Stimulated activated CD4-positive, alpha-beta T cell treated with anti-CD3 and anti-CD28 coated beads, Interleukin-12 subunit alpha, Interleukin-12 subunit beta, amount 100 ng/mL, for 4 hours (primary cell): ENCODE measurements at places on chromosomes 3 and 15.

GRCh38 chr3:71171247-71171646 is 412.3 kb downstream of the FOXP1 start:
- no peak for DNase-seq

DNA sequence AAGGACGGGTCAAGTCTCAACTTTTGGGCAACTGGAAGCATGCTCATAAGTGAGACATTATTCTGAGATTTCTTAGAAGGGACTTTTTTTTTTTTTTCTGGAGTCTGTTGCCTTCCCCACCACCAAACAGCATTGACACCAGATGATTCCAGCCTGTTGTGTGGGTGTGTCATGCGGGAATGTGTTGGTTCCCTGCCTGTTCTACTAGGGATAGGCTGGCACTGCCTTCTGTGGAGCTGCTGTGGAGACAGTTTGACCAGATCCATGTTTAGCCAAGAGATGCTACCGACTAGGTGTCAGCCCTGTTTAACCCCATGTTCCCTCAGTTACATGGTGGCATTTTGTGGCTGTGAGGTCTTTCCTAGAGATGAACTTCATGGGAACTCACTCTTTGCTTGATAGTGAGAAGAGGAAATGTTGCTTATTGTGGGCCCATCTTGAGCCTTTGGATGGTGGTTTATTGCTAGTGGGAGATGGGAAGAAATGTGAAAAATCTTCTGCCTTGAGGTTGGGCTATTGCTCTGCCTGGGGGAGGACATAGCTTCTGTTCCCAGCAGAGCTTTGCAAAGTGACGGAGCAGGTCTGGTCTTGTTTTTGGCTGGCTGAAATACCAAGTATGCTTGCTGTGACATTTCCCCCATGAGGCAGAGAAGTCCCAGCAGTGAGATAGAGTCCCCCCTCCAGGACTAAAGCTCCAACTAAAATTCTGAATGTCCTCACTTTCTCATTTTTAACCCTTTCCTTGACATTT is 31.3 kb downstream of the TRAK1 start:
- DNase-seq, result no peak

- DNase-seq, result no peak
Observed at GRCh38 chr3:24365168-24365567, 129.5 kb downstream of the THRB start.

GRCh38 chr3:123745184-123745855 is 138.8 kb downstream of the MYLK start:
- DNase-seq, result no peak

DNA sequence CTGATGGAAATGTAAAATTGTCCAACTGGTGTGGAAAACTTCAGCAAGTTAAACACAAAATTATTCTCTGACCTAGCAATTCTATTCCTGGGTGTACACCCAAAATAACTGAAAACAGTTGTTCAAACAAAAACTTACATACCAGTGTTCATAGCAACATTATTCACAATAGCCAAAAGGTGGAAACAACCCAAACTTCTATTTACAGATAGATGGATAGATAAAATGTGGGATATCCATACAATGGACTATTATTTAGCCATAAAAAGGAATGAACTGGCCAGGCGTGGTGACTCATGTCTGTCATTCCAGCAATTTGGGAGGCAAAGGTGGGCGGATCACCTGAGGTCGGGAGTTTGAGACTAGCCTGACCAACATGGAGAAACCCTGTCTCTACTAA is 6.9 kb upstream of the VWA5B2 start:
- no peak for DNase-seq

GRCh38 chr3:196120291-196120951 is 38.5 kb upstream of the TFRC start:
- no peak for DNase-seq

- DNase-seq, result no peak
Observed at GRCh38 chr3:5505163-5505562, 317.7 kb downstream of the EDEM1 start.

- DNase-seq, result no peak
Observed at GRCh38 chr3:124601190-124601589, 129.1 kb upstream of the UMPS start.

DNA sequence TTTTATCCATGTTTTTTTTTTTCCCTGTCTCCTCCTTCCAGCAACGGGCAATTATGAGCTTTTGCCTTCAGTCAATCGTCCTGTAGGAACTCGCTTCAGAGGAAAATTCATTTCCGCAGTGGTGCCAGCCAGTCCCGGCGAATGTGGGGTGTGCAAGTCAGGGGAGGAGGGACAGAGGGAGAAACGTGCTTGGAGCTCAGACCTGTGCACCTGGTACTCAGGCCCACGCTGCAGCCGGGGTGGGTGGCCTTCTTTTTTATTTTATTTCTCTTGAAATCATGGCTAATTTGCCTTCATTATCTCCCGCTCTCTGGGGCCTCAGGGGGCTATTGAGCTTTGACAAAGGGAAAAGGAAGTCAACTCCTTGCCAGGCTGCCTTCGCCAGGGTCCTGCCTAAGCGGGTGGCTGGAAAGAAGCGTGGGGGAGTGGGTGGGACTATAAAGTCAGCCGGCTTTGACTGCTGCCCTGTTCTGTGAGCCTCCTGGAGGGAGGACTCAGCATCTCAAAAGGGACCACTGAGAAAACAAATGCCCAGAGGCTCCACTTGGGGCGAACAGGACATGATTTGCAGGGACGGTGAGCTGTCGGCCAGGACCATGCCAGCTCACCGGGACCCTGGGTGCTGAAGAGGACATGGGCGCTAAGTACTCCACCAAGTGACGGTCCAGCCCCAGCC is 5.5 kb downstream of the GRIP2 start:
- no peak for DNase-seq

DNA sequence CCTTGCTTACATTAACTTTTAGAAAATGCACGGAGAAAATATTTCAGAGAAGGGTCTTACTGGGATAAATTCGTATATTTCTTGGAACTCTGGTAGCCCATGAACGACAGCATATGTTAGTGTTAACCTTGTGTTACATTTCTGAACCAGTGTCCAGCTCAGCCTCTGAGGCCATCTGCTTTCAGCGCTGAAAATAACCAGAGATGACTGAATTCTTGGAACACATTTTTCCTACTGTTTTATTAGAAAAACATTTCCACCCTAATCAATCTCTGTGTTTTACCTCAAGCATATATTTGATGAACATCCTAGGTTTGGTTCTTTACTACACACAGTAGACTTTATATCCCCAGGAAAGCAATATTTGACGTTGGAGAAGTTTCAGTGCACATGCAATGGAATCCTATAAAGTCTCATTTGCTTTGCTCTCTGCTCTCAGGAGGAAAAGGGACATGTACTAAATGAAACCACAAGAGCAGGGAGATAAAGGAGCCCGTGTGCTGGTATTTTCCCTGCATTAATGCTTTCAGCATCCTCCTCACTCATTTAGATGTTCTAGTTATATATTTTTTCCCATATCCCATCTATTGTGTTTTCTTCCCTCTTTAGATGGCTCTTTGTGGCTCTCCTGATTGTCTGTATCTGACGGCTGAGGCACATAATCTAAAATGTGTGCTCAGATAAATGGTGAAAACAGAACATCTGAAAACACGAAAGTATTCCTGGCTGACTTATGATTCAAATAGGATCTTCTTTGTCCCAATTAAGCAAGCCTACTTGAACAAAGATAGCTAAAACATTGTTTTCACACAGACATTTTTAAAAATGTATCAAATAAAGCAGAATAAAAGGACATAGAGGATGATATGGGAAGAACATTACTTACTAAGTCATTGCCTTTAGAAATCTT is 151.7 kb upstream of the KCNMB2 start:
- no peak for DNase-seq

- peak; percentile 69 for DNase-seq
Observed at GRCh38 chr3:13420045-13420830, at the start of gene NUP210. Gene NUP210 (minus strand): TSS chr3:13420322. CDS start chr3:13420226, 96 bp downstream.

GRCh38 chr3:178117641-178118040 is 418.6 kb upstream of the KCNMB2 start:
- no peak for DNase-seq

DNA sequence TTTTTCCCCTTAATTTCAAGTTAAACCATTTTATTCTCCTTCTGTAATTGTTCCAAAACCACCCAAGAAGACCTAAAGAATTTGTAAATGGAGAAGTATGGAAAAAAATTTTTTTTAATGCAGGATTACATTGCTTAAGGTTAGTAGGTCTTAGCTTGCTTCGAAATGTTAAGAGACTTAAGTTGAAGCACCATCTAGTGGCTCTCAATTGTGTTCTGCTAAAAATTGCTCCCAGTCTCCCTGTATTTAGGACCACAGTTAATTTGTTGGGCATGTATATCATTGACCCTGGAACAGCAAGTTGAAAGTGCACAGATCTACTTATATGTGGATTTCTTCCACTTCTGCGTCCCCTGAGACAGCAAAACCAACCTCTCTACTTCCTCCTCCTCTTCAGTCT is 32.4 kb downstream of the CD200R1L start:
- no peak for DNase-seq

DNA sequence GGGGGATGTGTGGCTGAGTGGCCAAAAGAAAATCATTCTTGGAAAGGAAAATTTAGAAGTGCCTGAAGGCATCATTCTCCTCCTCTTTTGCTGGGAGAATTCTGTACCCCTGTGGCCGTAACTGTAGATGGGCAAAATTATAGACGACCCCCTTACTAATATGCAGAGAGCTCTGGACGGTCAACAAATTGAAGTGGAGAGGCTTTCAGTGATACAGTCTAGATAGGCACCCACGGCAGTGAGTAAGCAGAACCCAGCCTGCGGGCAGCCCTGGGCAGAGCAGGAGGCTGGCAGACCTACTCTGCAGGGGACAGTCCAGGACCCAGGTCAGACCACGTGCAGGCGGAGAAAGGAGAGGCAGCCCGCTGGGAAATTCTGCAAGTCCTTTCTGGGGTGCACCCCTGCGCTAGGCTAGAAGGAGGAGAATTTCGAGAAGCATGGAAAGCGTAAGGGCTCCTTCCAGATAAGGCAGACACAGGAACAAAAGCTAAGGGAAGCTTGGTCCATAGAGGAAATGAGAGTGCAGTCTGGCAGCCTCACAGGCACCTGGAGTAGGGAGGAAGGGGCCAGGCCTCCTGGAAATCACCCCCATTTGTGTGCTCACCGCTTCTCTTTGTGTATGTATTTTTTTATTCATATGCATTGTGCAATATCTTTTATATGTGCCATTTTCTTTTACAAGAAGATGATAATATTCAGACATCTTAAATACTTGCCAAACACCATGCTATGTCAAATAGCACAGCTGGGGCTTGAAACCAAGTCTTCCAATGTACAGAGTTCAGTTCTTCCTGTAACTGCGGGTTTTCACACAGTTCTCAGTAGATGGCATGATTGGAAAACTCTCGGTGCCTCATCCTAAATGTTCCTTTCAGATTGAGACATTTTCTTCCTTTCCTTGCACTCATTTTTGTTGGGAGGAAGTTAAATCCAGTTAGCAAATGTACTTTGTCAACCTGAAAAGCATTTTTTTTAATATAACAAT is 40.2 kb downstream of the LRRK1 start:
- no peak for DNase-seq

DNA sequence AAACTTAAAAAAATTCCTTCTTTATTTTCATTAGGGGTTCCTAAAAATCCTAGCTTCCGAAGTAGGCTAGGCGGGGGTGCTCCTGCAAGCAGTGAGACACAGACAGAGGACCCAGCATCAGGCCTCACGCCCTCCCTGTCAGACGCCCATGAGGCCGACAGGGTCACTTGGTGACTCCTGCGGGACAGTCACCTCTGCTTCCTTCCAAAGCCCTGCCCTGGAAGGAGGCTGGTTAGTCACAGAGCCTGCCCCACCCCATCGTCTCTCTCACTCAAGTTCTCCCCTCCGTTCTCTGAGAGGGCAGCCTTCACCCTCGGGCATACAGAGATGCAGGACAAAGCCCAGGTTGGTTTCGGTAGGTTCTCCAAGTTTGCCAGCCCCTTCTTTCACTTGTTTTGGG is 38.6 kb downstream of the EHD4 start:
- no peak for DNase-seq

- DNase-seq, result no peak
Observed at GRCh38 chr3:73801444-73801843, 176.7 kb upstream of the PDZRN3 start.

GRCh38 chr3:183884097-183884426 is 618 bp downstream of the PARL start:
- no peak for DNase-seq

GRCh38 chr3:8489278-8489792 is 12.3 kb upstream of the LMCD1 start:
- no peak for DNase-seq

GRCh38 chr15:88447741-88448140 is 19.4 kb downstream of the MRPL46 start:
- no peak for DNase-seq

GRCh38 chr3:57555306-57555705 is 768 bp upstream of the PDE12 start:
- DNase-seq, result no peak

DNA sequence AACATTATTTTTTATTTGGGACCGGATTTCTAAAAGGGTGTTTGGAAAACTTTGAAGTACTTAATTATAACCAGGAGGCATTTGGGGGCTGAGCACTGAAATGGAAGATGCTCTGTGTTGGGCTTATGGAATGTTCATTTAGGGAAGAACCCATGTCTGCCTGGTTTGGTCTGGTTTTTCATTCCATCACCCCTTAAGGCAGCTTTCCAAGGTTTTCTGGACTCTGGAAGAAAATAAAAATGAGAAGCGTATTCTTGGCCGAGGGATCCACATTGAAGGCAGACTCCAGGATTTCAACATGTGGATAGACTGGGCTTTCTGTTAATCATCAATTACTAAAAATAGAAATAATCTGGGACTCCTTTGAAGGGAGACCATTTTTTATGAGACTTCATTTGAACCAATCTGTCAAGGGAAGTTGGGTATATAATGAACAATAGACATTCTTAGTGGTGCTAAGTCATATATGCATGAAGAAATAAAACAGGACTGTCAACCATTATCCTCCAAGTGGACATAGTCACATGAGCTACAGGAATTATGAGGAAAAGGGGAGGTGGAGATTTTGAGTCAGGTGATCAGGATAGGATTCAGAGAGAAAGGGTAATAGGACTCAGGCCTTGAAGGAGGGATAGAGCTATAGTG is 270.5 kb upstream of the ADAMTS9 start:
- DNase-seq, result no peak

GRCh38 chr3:15794303-15794771 is 3.4 kb downstream of the ANKRD28 start:
- DNase-seq, result no peak

- DNase-seq, result no peak
Observed at GRCh38 chr15:86915811-86916331, 836.2 kb downstream of the AGBL1 start.

DNA sequence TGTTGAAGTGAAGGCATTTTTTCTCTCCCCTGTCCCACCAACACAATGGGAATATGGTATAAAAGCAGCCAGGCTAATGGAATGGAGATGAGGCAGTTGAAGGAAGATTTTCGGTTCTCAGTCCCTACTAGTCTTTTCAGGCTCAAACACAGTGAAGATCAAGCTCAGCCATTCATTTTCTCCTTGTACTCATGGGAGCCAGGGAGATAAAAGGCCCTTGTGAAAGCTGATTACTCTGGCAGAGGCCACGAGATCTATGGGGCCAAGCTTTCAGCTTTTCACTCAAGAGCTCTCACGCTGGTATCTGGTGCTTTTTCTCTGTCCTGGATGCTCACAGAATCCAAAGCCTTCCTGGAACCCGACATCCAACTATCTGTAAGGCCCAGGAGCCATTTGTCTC is 14.5 kb upstream of the FAN1 start:
- DNase-seq, result no peak
